ENCODE measurements at places on chromosomes 2 and 18.

- no peak for DNase-seq
These were observed 29.1 kb upstream of the RPE start for GRCh38 chr2:209973328-209973727.

GRCh38 chr2:26702025-26702424 lies 9.5 kb downstream of the KCNK3 start:
- DNase-seq: no peak

- DNase-seq: no peak
These were observed 63.7 kb downstream of the COL4A3 start for GRCh38 chr2:227228061-227228667.

GRCh38 chr2:109344270-109344805 lies 215.3 kb downstream of the SH3RF3 start:
- DNase-seq: no peak

GRCh38 chr2:190335225-190335559 lies 8.2 kb upstream of the INPP1 start:
- DNase-seq: no peak

GRCh38 chr2:52327641-52328040 lies 1295.7 kb upstream of the NRXN1 start:
- DNase-seq: no peak

GRCh38 chr2:101909760-101910159 lies 82.0 kb upstream of the IL1R2 start:
- no peak for DNase-seq

DNA sequence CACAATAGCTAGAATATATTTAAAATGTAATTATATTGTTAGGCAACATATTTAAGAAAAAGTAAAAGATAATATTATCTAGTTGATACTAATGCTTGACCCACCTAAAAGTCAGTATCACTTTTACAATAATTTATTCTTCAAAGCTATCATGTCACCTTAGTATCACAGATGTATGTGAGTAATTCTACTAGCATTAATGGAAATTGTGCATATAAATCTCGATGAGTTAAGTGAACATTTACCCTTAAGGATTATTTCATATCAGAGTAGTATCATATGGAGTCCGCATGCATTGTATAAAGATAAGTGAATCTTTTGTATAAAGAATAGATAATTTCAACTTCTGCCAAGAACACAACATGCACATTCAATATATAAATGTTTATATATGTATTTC lies 103.4 kb downstream of the AGPS start:
- no peak for DNase-seq

GRCh38 chr18:3842844-3843243 lies 392.9 kb downstream of the TGIF1 start:
- no peak for DNase-seq

- no peak for DNase-seq
These were observed 974.9 kb upstream of the PIK3C3 start for GRCh38 chr18:40980171-40980570.

DNA sequence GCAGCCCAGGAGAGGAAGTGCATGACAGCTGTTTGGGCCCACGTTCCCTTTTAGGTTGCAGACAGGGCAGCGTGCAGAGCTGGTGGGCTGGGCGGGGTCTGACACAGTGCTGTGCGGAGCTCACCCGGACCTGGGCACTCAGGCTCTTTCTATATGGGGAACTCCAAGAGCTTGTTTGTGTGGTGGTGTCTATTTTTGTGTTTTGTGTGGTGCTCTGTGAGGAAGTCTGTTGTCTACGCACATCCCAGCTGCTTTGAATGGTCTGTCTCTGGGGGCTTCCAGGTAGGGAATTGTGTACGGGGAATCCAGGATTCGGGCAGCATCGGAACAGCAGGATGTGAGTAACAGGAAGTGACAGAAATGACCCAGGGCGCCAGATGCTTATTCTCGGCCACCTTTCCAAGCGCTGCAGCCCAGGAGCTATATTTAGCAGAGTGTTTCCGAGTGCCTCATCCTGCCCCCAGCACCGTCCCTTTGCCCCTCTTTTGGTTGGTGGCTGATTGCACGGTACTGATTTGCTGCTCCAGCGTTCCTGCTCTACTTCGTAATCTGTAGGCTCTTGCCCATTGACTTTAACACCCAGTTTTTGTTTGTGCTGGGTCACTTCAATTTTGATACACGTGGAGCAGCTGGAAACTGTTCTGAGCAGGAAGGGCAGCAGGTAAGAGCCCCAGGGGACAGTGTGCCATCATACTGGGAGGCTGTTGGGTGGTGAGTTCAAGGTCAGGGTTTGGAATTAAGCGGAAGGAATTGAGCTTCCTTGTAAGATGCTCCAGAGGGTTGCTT lies 64.7 kb downstream of the DGKD start:
- DNase-seq: peak; percentile 65

DNA sequence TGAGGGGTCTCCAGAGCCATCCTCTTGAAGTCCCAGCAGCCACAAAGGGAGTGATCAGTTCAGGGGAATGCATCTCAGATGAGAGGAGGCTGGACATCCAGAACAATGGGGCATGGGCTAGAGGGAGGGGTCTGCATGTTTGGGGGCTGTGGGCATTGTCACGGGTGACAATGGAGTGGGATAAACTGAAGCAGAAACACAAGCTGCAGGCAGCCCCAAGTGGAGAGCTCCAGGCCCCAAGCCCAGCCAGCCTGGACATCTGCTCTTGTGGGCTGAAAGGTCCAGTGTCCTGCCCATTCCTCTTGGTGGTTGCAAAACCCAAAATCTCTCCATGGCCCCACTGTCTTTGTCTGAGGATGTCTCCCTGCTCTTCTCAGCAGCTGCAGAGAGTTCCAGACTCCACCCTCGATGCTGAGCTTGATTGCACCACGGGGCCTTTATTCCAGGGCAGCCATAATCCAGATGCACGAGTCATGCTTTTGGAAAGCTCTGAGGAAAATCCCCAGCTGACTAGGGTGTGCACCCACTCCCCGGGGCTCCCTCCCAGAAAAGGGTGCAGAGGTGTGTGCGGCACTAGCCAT lies 149.4 kb downstream of the TNS1 start:
- DNase-seq: no peak

- no peak for DNase-seq
These were observed 217.7 kb downstream of the TNS1 start for GRCh38 chr2:217784996-217785543.
